Caudate nucleus (tissue), 63 donors: ENCODE measurements at places on chromosomes 3 and 15.

- DNase-seq: no peak
Measured at GRCh38 chr3:196274585-196274984, 12.9 kb downstream of the PCYT1A start.

DNA sequence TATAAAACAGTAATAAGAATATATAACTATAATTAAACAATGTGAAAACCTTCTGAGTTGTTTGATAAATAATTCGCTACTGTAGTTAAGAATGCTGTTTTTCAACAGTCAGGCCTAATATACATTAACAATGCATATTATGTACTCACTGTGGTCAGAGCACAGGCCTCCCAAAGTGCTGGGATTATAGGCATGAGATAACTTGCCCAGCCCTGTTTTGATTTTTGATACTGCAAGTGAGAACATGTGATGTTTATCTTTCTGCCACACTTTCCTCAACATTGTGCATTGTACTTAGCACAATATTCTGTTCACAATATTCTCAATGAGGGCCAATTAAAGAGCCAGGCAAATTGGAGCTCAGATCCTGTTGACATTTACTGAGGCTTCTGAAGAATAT is 274.5 kb upstream of the RARB start:
- no peak for DNase-seq

- DNase-seq: no peak
Measured at GRCh38 chr3:45803252-45803935, 7.1 kb upstream of the SLC6A20 start.

GRCh38 chr15:80654299-80654698 is 40.8 kb upstream of the ABHD17C start:
- no peak for DNase-seq

DNA sequence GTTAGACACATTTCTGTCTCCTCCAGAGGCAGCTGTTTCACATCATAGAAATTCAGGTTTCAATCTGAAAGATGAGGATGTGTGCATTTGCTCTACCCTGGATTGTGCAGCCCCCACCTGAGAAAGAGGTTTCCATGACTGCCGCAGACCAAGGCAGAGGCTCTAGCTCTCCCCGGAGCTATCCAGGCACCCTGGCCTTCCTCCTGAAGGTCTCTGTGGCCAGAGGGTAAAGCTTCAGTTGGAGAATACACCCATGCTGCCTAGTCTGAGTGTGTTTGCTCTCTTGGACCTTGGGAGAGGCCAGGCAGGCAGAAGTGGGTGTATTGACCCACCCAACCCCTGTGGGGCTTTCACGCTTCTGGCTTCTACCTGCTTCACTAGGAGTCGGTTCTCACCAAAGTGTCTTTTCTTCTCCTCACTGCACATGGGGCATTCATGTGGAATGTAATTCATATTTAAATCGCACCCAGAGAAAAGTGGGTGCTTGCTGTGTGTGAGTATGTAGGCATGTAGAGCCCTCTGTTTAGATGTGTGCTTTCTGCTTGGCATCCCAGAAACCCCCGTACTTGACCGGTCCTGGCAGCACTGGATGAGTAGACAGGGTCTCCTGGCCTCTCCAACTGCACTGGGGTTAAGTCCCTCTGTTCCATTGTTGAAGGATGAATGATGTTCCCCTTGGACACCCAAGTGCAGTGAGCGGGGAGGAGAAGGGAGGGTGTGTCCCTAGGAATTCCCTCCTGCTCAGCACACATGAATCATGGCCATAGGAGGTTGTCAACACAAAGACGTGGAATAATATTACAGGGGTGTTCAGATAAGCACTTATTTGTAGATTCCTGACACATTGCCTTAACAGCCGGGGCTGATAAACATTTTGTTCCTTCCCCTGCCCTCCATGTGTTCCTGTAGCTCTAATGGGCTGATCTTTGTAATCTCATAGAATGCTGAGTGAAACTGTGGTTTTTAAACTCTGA is 20.3 kb upstream of the RAB6B start:
- DNase-seq: no peak

DNA sequence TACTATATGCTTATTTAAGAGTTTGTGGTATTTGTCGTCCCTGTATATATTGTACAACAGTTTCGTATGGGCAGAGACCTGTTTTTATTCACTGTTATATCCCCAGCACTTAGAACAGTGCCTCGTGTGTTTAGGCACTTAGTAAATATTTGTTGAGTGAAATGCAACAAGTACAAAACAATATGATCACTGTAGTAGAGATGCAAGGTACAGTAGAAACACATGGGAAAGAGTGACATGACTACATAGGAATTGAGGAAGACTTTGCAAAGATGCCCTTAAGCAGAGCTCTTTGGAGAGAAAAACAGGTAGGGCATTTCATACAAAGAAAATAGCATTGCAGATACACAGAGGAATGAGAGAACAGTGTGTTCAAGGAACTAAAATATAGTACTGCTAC is 18.3 kb downstream of the RASA2 start:
- no peak for DNase-seq

DNA sequence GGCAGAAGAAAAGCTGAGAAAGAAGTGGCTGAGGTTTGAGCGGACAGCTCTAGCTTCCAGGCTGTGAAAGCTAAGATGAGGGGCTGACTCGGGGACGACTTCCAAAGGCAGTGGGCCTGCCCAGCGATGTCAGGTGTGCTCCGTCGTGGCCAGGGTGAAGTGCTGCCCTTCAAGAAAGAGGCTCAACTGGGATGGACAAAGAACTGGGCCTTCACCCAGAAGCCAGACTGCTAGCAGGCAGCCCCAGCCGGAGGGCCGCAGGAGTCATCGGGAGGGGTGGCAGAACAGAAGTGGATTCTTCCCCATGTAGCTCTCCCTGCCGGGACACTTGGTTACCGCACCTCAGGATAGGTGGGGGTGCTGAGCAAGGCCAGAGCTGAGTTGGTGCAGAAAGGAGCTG is 13.1 kb upstream of the SEC13 start:
- no peak for DNase-seq

DNA sequence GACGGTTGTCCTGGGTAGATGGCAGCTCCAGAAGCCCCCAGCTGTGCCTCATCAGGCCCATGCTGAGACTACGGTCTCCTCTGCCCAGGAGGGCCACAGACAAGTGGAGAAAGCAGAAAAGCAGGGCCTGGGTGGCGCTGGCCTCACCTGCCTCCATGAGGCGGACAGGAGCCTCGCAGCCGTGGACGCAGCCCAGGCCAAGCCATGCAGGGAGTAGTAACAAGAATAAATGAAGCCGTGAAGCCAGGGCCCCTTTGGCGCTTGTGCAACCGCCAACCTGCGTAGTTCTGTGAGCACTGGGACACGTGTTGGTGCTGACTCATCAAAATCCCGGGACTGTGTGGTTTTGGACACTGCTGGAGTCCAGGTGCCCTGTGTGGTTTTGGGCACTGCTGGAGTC is 12.3 kb upstream of the MUC4 start:
- DNase-seq: no peak
